AG04449 (cell line): ENCODE measurements at places on chromosomes 5 and 9.

DNA sequence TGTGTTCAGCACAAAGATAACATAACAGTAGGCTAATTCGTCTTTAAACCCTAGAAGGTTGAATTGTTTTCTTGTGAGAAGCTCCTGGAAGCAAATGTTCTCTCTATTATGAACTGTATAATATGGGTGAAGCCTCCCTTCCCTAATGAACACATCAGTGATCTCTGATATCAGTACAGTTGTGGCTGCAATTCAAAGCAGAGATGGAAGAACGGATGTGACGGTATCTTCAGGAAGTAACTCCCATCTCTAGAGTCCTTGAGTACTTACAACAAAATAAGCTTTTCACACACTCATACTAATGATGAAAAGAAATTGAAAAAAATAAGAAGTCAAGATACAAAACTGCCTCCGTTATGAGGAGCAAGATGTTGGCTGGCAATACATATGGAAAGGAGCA, 4.5 kb downstream of the HCN1 start:
- DNase-seq = no peak

DNA sequence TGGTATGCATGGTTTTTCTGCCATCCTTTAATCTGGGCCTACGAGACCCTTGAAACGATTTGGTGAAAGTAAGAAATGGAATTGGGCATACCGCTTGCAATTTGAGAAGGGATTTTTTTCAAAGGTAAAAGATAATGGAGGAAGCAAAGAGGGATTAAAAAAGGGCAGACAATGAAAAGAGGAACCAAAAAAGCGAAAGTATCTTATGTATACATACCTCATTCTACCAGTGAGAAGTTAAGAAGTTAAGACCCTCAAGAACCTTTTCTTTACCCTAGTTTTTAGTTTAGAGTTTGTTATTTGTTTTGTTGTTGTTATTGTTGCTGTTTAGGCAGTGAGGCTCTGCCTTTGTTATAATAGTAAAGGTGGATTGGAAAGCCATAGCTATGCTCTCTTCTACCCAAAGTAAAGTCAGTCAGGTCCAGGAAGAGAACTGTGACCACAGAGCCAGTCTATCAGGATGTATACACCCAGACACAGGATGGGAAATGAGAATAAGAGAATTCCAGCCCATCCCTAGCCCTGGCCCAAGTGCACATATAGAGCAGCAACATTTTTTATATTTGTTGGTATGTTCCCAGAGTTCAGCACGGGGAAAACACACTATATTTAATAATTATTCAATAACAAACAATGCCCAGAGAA, 166.6 kb downstream of the RFX3 start:
- no peak for DNase-seq

DNA sequence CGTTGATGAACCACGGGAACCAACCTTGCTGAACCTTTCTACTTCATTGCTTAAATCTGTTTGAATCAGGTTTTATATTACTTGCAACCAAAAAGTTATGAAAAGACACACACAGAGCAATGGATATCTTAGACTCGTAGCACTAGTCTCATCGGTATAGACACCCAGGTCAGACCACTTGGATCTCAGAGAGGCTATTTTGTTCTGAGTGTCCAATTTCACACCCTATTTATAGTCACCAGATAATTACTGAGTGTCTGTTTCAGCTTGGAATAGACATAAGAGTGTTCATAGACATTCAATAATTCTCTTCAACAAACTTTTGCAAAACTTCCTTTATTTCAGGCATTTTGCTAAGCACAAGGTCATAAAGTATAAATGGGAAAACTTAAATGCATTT, 145.4 kb upstream of the EGFLAM start:
- no peak for DNase-seq

GRCh38 chr5:112919972-112920371, 2.1 kb downstream of the REEP5 start:
- DNase-seq = no peak

DNA sequence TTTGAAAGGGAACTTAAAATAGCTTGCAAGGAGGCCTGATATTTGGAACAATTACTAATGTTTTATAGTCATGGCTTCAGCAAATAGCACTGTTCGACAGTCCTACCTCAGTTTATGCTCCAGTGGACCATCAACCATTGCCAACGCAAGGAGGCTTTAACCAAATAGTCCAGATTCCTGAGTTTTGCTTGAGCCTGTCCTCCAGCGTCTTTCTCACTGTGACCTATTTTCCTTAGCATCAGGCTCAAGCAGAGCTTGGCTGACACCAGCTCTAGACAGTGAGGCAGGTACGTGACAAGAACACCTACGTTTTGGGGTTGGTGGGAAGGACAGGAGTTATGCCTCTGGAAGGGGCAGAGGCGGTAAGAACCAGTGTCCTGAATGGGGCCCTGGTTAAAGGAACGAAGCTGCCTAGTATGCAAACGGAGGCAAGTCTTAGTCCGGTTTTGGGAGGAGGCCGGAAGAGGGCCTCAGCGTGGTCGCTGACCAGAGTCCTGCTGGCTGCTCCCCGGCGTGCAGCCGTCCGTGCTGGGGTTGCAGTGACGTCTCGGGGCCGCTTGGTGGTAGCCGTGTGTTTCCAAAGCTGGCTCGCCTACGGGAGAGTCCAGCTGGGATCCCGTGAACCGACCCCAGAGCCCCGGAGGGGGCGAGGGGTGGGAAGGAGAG, 998 bp upstream of the FGF18 start:
- DNase-seq = peak; percentile 16

DNA sequence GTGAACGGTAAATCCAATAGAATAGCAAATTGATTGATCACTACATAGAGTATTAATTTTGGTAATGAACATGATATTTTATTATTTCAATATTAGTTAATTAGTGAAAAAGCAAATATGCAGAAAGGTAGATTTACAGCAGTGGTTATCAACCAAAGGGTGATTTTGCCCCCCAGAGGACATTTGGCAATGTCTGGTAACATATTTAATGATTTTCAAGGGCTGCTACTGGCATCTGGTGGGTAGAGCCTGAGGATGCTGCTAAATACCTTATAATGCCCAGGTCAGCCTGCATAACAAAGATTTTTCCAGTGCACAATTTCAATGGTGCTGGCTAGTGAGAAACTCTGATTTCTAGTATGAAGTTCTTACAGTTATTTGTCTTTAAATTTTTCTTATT, 1313.7 kb downstream of the PTPRD start:
- DNase-seq = no peak

- DNase-seq = no peak
Measured at GRCh38 chr5:142387024-142387682, 62.3 kb upstream of the SPRY4 start.

DNA sequence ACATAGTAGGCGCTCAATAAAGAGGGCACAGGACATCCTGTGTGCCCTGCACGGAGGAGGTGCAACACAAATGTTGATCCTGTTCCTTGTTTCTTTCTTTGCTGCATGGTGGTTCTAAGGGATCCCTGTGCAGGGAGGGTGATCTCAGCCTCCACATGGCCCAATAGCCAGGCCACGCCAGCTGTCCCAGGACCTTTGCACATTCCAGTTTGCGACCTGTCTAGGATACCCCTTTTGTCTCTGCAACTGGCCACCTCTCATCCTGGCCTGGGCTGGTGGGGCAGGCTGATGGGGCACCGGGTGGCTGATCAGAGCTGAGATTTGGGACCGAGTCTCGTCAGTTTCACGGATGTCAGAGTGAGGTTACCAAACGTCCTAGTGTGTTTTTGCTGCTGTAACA, 79.5 kb downstream of the CFAP77 start:
- DNase-seq = no peak

DNA sequence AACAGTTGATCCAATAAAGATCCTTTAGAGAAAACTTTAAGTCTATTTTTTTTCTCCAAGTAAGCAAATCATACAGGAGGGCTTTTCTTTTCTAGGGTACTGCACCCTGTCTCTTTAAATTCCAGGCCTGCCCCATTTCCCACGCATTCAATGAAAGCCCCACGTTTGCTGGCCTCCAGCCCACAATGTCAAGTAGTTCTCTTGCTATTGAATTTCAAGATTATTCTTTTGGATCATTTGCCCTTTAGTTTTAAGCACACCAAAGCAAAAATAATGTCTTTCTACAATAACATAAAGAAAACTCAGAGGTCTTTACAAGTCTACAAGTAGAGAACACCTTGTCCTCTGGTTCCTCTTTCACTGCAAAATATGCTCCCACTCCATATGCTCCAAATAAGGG, 15.6 kb downstream of the MLLT3 start:
- no peak for DNase-seq

- DNase-seq = no peak
Measured at GRCh38 chr5:177339107-177339638, 12.3 kb downstream of the LMAN2 start.

DNA sequence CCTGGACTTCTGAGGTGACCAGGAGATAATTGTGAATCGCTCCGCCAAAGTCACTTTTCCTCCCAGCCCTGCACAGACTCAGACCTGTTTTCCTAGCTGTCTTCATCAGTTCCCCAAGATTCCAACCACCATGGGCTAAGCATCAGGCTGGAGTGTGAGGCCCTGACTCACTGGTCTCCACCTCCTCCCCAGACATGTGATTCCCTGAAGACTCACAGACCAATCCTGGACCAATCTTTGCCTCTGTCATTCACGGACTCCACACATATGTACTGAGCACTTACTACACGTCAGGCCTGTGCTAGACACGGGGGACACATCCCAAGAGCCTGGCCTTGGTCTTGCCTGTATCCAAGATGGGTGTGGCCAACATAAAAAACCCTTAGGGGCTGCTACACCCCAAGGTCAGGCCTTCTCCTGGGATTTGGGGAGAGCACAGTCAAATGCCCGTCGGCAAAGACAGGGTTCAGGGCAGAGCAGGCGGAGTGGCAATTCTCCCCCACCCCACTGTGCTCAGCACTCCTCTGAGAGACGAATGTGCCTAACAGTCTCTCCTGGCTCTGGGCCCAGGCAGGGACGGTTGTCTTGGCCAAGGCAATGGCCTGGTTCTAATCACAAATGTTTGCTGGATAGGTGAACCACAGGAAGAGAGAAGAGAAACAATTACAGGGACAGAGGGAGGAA, 11.9 kb downstream of the EEIG1 start:
- DNase-seq = peak; percentile 70

DNA sequence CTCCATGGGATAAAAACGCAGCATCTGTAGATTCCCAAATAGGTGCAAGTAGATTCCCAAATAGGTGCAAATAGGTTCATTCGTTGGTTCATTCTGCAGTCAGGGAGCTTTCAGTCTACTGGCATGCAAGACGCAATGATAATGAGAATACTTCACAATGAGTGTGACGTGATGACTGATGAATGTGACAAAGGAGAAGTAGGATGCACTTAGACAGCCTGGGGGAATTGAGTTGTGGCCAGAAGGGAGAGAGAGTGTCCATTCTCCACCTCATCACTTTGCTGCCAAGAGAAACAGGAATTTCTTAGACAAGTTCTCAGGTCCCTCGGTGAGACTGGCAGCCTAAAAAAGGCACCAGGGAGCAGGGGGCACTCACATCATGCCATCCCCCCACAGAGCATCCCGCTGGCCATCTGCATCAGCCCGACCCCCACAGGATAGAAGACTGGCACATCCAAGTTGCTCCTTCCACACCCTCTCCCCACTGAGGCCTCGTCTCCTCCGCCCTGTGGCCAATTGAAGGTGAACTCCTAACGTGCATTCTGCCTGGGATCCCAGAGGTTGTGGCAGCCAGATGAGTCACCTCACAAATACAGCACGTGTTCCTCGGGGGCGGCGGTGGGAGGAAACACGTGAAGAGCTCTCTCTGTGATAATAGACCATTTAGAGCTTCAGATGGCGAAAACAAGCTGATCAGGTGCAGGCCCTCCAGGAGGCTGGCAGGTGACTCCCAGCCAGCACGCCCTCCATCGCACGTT, 19.9 kb upstream of the KCNIP1 start:
- no peak for DNase-seq

GRCh38 chr9:110029956-110030480, 177.9 kb downstream of the C9orf152 start:
- DNase-seq = no peak

GRCh38 chr5:111626473-111627148, 114.3 kb upstream of the STARD4 start:
- DNase-seq = no peak

DNA sequence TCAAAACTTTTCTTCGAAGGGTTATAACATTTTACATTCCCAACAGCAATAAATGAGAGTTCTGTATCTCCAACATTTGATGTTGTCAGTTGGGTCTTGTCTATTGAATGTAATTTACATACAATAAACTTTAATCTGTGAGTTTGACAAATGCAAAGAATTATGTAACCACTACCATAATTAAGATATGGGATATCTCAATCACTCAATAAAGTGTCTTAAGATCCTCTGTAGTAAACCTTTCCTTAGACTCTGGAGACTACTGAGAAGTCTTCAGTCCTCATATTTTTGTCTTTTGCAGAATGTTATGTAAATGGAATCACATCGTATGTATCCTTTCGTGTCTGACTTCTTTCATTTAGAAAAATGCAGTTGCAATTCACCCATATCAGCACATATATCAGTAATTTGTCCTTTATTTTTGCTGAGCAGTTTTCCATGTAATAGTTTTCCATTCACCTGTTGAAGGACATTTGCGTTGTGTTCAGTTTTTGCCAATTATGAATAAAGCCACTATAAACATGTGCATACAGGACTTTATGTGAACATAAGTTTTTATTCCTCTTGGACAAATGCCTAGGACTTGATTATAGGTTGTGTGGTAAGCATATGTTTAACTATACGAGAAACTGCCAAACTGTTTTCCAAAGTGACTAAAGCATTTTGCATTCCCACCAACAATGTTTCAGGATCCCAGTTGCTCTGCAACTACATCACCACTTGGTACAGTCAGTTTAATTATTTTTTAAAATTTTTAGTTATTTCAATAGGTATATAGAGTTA, 784.6 kb upstream of the ZNF608 start:
- no peak for DNase-seq

DNA sequence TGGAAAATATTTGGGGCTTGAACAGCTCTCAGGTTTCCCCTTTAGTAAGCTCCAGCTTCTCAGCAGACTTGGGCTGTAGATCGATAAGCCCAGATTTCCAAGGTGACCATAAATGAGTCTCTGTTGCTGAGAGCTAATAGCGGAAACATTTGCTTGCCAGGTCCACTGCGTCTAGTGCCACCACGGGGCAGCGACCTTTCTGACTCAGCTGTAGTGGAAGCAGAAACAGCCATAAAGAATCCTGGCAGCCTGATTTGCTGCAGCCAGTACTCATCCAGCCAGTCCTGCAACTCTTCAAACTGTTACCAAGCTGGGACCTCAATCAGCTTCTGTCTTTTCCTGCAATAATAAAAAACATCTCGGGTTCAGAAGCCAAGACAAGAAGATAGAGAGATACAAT, 241.7 kb downstream of the DOCK8 start:
- DNase-seq = no peak

- DNase-seq = no peak
Measured at GRCh38 chr5:58040846-58041245, 419.0 kb downstream of the PLK2 start.

- DNase-seq = no peak
Measured at GRCh38 chr5:360257-361027, 38.9 kb downstream of the AHRR start.

- no peak for DNase-seq
Measured at GRCh38 chr5:150428106-150428876, 15.6 kb upstream of the CD74 start.

DNA sequence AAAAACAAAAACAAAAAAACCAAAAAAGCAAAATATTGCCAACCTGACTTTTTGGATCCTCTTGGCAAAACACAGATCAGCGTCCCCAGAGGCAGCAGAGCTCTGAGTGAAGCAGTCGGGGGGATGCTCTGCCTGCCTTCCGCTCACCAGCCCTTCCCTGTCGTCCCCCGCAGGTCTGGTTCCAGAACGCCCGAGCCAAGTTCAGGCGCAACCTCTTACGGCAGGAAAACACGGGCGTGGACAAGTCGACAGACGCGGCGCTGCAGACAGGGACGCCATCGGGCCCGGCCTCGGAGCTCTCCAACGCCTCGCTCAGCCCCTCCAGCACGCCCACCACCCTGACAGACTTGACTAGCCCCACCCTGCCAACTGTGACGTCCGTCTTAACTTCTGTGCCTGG, 20.7 kb downstream of the LHX2 start:
- DNase-seq = no peak
